T-cell (primary cell): ENCODE measurements at places on chromosomes 4 and X. TPM values are rescaled to one million over a fixed set of nuclear protein-coding genes. Genes with fewer than 3 reads are reported as not detected.

DNA sequence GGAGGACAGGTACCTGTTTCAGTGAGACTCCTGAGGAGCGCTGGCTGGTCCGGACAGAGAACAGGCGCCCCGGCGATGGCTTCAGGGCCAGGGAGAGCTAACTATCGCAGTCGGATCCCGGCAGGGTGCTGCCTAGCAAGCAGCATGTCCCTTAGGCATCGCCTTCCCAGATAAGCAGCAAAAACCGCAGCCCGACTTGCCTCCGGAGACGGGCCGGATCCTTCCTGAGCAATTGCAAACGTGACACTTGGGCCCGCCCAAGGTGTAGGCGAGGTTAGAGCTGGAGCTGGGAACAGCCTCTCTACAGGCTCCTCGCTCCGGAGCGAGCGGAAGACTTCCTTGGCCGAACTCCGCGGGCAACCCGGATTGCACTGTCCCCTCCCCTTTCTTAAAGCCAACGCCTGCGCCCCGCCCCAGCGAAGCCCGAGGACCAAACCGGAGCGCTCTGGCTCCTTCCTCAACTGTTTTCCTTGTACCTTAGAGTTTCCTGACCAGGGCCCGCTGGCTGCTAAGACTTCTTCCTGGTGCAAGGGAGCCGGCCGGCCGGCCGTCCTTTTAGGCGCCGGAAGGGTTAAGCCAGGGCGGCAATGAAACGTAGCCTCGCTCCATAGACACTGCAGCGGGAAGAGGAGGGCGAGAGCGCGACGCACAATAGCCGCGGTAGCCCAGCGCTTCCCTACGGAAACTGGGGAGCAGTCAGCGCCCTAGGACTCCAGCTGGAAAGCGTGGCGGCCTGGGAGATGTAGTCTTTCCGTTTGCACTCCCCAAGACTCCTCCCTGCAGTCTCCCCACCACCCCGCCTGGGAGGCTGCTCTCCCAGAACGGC lies at the start of gene OPHN1:
Gene OPHN1 (minus strand): TSS at position 341 of the 826 bp plus-strand sequence. CDS start 475 bp downstream, outside the sequence.
- no peak for DNase-seq

- DNase-seq = no peak
Measured at GRCh38 chr4:106522839-106523238, 154.3 kb upstream of the GIMD1 start.

- no peak for DNase-seq
Measured at GRCh38 chr4:37268319-37268718, 23.8 kb downstream of the NWD2 start.

DNA sequence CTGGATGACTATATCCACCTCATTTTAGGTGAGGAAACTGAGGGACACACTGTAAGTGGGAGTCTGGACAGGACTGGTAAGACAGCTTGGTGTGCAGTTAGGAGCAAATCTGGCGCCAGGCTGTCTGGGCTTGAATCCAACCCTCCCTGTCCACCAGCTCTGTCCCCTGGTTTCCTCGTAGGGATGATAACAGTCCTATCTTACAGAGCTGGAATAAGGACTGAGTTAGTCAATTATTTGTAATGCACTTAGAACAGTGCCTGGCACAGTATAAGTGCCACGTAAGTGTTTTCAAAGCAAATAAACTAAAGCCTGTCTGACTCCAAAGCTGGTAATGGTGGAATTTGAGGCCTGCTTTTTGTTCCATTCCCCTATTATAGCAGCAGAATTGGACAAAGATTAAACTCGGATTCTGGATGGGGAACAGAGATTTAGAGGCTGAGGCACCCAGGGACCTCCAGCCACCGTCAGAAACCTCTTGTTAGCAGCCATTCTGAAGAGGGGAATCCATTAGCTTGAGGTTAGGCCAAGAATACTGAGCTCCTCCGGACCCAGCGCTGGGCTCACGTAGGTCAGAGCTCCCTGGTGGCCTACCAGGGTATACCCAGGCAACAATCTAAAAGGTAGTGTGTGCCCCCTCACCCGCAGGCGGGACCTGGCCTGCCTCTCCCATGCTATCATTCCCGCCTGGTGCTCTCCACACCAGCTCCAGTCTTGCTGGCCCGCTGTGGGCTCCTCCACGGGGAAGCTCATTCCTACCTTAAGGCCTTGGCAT lies 102.1 kb downstream of the UCHL1 start:
- no peak for DNase-seq

- DNase-seq = no peak
Measured at GRCh38 chr4:169758401-169758962, 738 bp upstream of the HPF1 start.

DNA sequence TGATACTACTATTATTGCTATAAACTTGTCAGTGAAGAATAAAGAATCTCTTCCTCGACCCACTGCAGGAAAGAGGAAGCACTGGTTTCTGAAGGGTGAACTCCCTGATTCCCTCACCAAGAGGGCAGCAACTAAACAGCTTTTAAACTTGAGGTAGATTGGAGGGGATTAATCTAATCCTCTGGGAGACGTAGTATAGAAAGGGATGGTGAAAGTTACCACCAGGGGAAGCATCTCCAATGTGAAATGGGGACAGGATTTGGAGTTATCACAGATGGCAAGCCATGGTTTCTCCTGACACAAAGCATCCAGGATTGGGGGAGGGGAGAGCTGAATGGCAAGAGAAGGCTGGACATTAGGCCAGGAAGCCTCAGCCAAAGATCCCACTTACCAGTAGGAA lies 62.7 kb upstream of the PTPN13 start:
- DNase-seq = no peak

DNA sequence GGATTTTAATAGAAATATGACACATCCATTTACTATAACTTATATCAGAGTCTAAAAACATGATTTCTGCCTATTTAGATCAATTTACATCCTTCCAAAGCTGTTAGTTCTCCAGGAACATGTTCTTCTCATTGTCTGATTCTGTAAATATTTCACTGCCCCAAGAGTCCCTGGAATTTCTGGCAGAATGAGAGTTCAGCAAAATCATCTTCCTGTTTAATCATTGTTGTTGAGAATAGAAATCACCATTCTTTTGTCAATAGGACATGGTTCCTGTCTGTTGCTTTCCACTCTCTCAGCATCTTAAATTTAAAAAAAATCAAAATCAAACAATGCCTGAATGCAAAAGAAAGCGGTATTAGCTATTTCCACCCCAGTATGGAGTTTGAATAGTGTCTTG lies 172.8 kb upstream of the FRMPD4 start:
- DNase-seq = no peak

DNA sequence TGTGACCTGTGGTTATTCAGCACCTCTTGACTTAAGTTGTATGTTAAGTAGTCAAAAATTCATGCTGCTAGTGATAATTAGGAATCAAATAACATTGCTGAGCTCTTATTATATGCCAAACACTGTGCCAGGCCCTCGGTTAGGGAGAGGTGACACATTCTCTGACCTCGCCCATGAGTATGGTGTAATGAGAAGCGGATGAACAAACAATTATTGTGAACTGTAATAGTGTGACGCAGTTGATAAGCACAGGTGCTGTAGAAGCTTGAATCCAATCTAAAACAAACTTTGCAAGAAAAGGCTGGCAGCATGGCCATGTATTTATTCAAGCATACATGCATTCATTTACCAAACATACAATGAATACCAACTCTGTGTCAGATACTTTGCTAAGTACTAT lies 303.5 kb upstream of the HS3ST1 start:
- no peak for DNase-seq

DNA sequence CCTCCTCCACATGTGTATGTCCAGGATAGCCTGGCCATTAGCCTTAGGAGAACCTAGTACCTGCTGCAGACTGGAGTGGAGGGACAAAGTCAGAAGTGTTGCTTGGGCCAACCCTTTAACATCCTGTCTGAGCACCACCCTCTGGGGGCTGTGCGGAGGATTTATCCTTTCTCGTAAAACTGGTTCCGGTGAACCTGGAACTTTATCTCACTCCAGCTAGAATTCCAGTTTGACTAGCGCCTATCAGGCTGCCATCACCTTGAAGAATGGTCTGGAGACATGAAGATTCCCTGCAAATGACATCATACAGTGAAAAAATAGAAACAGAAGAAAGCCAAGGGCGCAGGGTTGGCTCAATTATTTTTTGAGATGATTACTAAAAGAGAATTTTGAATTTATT lies 4.0 kb downstream of the TCEAL8 start:
- no peak for DNase-seq

GRCh38 chr4:148893095-148893494 lies 450.9 kb upstream of the NR3C2 start:
- no peak for DNase-seq

- no peak for DNase-seq
Measured at GRCh38 chr4:51930557-51930956, 87.6 kb downstream of the DCUN1D4 start.

DNA sequence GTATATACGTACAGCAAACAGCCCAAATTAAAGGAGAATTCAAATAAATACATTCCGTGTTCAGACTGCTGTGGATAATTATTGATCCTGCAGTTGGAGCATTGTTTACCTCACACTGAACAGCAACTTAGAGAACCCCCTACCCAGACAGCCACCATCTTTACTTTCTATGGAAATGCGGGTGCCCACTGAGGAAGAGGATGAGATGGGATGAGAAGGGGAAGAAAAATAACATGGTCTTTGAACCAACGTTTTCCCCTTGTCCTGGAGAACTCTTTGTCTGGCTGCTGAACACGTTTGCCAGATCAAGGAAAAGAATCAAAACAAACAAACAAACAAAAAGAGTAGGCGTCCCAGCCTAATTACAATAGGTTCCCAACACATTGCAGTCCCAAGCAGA lies 1.5 kb downstream of the TSPAN5 start:
- no peak for DNase-seq

DNA sequence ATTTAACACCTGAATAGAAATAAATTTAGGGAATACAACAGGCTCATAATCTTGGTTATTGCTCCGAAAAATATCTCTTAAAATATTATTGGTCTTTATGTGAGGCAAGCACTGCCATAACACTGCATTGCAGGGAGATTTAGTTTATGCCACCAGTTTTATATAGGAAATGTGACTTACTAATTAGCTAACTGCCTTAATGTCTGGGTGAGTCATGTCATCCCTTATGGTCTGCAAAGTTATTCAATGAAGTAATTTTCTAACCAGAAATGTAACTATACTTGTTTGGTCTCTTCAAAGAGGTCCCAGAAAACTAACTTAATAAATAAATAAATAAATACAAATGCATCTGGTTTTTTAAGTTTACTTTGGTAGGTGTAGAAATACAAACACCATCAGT lies 597.2 kb downstream of the GALNTL6 start:
- no peak for DNase-seq

DNA sequence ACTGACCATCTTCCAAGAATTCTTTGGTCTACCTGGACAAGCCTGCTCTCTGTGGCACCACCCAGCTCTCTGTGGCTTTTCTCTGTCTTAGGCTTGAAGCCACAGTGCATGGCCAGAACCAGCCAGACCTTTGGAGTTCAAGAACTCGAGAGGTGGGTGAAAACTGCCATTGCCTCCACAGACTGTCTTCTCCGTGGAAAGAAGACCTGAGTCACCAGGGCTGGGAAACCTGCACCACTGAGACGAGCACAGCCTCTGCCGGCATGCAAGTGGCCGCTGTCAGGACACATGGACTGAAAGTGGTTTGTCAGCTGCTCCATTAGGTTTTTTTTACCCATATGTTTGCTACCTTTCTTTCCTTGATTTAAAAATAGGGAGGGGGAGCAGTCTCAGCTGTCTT lies 74.5 kb downstream of the MGST2 start:
- no peak for DNase-seq

DNA sequence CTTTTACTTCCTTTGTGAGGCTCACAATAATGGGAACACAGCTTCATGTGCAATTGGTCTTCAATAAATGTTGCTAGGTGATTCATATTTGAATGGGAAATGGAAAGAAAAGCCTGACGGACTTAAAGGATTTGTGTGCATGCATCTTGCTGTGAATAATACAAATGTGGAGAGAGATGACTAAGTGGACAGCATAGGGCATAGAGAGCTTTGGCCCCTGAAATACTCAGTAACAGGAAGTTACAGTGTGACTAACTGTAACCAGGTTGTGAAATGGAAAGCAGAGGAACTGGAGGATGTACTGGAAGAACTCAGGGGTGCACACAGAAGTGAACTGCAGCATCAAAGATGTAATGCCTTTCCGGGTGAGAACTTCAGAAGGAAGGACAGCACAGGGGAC lies 206.7 kb downstream of the MGST2 start:
- no peak for DNase-seq

- no peak for DNase-seq
Measured at GRCh38 chr4:101200561-101200960, 146.8 kb downstream of the PPP3CA start.

DNA sequence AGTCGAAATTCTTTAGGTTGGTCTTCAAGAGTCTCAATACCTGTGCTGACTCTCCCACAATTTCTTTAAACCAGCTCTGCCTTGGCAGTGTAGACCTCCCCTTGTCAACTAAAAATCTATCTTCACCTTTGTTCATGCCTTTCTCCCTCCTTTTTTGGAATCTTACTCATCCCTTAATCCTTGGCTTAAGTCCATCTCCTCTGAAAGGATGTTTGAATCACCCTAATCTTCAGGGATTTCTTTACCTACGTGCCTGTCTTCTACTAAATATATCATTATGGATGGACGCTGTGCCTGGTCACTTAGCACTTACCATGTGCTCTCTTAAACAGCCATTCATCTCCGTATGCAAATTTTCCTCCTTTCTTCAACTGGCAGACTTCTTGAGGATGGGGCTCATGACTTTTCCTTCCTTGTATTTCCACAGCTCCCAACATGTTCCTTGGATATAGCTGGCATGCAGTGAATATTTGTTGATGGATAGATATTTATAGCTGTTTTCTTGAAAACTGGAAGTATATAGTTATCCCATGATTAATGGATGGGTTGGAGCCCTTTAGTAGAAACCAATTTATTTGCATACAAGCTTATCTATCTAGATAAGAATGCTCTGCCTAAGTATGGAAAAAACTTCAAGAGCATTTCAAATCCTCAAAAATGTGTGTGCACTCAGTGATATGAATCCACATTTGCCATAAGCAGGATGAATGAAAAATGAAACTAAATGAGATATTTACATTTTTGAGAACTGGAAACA lies 166.6 kb downstream of the SPRY1 start:
- no peak for DNase-seq

GRCh38 chr4:10623241-10623640 lies 61.3 kb downstream of the CLNK start:
- DNase-seq = no peak

DNA sequence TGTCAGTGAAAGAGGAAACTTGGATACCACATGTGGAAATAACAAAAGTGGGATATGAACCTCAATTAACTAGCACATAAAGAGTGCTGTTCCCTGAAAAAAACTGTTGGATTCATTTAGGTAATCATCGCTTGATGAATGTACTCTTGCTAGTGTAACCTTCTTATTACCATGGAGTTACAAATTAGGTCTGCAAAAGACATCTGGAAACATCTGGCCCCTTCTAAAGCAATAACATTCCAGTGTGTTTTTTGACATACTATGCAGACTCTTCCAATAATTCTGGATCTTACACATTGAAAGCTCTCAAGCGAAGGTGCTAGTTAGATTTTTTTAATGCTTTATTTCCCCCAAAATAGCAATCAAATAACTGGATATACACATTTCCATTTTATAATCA lies 134.6 kb downstream of the ATP10D start:
- DNase-seq = no peak

GRCh38 chr4:100540131-100540530 lies 22.3 kb upstream of the EMCN start:
- no peak for DNase-seq

- no peak for DNase-seq
Measured at GRCh38 chr4:175451238-175451965, 360.7 kb downstream of the GPM6A start.

Gene ESX1
- not detected for total RNA-seq

Gene KIAA1210
- not detected for total RNA-seq

Gene MMRN1
- total RNA-seq = 0.47 TPM

Gene HCFC1
- total RNA-seq = 67.4 TPM

Gene SRPK3
- total RNA-seq = not detected

Gene SLITRK4
- total RNA-seq = not detected

Gene DOK7
- total RNA-seq = 0.58 TPM

Gene ZFP92
- 0.62 TPM for total RNA-seq

Gene NSG1
- 20.7 TPM for total RNA-seq

Gene PNMA6F
- total RNA-seq = not detected
